GM23338 (cell line): ENCODE measurements at places on chromosomes 5 and 9. TPM values are rescaled to one million over a fixed set of nuclear protein-coding genes. Genes with fewer than 3 reads are reported as not detected.

GRCh38 chr5:150542933-150543445 is 35.1 kb downstream of the NDST1 start:
- no peak for DNase-seq

DNA sequence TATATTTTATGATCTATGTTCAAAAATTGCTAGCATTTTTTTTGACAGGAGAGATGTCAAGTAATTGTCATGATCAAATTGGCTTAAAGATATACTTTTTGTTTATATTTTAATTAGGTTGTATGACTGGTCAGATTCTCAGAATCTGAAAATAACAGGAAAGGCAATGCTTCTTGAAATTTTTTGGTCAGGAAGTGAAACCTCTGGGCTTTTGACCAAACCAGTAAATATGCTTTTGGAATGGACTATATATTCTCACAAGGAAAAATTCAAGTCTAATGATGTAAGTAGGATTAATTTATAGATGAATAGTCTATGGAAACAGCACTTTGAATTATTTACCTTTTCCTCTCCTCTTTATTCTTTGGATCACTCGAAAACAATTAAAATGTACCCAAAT is 52.3 kb downstream of the SLF1 start:
- DNase-seq, result no peak

DNA sequence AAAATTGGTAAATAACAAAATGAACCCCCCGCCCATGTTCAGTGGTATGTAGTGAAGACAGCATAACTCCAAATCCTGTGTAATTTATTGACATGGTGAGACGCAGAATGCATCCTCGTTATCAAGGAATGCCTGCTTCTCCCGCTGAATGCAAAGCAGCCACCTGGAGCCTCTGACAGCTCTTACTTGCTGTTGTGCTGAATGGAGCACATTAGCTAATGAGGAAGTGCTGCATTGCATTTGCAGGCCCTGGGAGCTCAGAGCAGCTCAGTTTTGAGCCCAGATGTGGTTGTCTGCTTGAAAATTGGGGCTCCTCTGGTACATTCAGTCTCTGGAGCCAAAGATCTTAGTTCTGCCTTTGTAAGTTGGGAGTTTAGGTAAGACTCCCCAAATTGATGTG is 28.9 kb downstream of the PLAC8L1 start:
- peak; percentile 65 for DNase-seq

- no peak for DNase-seq
Measured at GRCh38 chr5:113249206-113249605, 185.6 kb downstream of the TSSK1B start.

- no peak for DNase-seq
Measured at GRCh38 chr9:11933926-11934325, 759.3 kb upstream of the TYRP1 start.

- no peak for DNase-seq
Measured at GRCh38 chr5:11415751-11416150, 488.5 kb downstream of the CTNND2 start.

GRCh38 chr5:14513266-14513665 is 68.3 kb upstream of the OTULINL start:
- DNase-seq, result peak; percentile 30

DNA sequence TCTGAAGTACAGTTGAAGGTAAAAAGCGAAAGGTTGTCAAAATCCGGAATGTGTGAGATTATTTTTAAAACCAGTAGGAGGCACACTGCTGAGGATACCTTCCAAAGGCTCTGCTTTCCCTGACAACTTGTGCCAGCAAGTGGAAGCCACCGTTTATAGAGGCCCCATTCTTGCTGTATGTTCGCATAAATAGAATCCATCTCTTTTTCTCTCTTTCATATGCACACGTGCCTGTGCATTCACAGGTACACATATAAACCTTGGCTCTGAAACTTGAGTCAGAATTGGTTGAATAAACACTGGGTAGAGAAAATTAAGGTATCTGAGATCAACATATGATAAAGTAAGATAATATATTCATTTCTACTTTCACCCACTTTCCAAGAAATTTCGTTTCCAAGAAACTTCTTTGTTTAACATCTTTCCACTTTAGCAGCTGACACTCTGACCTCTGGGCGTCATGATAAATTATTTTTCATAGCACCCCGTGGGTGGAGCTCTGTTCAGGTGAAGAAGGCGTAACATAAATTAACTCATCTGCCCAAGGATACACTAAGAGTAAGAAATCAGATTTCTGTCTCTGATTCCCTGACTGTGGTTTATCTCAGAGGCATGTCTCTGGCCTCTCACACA is 63.7 kb upstream of the RICTOR start:
- DNase-seq, result peak; percentile 72

DNA sequence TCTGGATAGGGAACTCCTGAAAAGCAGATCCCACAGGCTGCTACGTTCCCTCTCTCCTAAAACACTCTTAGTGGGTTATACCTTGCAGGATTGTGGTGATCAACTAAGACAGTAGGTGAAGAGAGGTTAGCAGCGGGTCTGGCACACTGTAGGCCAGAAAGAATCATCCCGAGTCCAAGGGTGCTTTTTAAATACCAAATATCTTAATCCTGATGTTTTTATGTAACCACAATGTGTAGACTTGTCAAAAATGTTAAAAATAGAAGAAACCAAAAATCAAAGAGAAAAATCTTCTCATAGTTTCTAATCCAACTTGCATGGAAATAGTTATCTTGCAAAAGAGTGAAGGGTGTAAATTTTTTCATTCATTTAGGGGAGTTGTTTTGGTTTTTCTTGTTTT is 52.3 kb upstream of the IFNK start:
- DNase-seq, result no peak

GRCh38 chr9:134651226-134651905 is 9.8 kb downstream of the COL5A1 start:
- DNase-seq, result no peak

- DNase-seq, result no peak
Measured at GRCh38 chr5:127685662-127686061, 17.5 kb upstream of the CCDC192 start.

The SLC46A2 gene
- not detected in 2 replicates for total RNA-seq

The FBP1 gene
- 2.5 and 3.3 TPM in 2 replicates for total RNA-seq

The LRSAM1 gene
- 16.9 and 21.9 TPM in 2 replicates for total RNA-seq

The KCNT1 gene
- 0.12 and 0.28 TPM in 2 replicates for total RNA-seq

The ARID3C gene
- total RNA-seq, result 0.49 TPM in 1 of 2 replicates, not detected in the other
